ENCODE measurements at places on chromosomes 1 and 21. TPM values are rescaled to one million over a fixed set of nuclear protein-coding genes. Genes with fewer than 3 reads are reported as not detected.

- peak; percentile 31 for DNase-seq
- peaks cover 18% of the 10 kb centered on the region for H3K4me1 ChIP-seq
- no peaks in the 10 kb centered on the region for H3K27me3 ChIP-seq
- no peak overlapping the region for H3K4me3 ChIP-seq
- H3K27ac ChIP-seq: peak overlapping the region; percentile 24
Observed at GRCh38 chr1:32989160-32990050, 24.8 kb upstream of the RNF19B start.

DNA sequence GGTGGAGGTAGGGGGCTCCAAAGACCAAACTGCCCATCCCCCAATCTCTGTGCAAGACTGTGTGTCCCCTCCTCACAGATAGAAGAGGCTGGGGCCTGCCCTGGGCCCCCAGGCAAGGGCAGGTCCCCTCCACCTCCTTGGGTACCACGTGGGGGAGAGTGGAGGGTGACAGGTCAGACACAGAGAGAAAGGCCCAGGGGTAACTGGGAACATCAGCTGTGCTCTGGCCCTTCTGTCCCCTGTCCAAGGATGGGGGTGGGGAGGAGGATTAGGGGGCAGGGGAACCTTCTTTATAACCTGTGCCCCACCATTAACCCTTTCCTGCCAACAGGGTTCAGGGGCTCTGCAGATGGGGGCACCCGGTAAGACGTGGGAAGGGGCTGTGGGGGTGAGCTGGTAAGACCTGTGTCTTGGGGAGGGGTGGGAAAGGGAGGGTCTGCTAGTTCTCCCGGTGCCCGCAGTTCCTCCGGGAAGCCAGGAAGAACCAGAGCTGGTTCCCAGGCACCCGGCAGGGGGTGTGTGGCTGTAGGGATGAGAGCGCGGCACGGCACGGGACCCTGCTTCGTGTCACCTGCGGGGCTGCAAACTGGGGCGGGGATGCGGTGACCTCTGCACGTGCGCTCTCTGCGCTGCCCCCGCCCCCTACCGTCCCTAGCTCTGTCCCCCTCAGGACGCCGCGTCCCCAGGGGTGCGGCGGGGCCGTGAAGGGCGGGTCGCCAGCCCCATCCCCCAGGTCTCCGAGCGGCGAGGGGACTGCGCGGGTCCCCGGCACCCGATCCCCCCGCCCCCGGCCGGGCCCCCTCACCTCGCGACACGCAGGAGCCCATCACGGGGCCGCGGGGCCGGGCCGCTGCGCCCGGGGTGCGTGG, 601 bp downstream of the FAM131C start:
- H3K27ac ChIP-seq: no peak overlapping the region
- peaks cover 40% of the 10 kb centered on the region for H3K4me1 ChIP-seq
- DNase-seq: no peak
- H3K27me3 ChIP-seq: no peaks in the 10 kb centered on the region
- no peak overlapping the region for H3K4me3 ChIP-seq

DNA sequence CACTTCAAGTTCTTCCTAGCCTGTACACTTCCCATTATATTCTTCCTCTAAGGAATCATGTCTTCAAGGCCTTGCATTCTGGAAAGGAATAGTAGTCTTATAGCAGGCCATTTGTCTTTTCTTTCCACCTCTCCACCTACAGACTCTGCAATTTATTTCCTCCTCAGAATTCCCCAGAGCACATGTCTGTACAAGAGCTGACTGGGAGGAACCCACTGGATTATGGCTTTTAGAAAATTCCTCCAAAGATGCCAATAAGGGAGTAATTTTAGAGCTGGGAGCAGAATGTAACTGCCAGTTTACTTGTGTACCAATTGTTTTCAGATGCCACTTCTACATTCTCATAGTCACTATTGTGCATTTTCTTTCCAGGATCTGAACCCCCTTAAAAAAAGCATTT, 3.4 kb upstream of the PSMG1 start:
- no peaks in the 10 kb centered on the region for H3K36me3 ChIP-seq
- DNase-seq: no peak
- no peaks in the 10 kb centered on the region for H3K27me3 ChIP-seq
- no peak overlapping the region for H3K4me3 ChIP-seq

The PGBD2 gene
- total RNA-seq: 7.5 TPM

- H3K36me3 ChIP-seq: no peaks in the 10 kb centered on the region
- no peaks in the 10 kb centered on the region for H3K27me3 ChIP-seq
- H3K27ac ChIP-seq: no peak overlapping the region
- DNase-seq: peak; percentile 59
- no peak overlapping the region for H3K4me3 ChIP-seq
Observed at GRCh38 chr1:67618285-67619018, 66.5 kb upstream of the GADD45A start.

- H3K27me3 ChIP-seq: no peaks in the 10 kb centered on the region
- peaks cover 14% of the 10 kb centered on the region for H3K4me1 ChIP-seq
- no peak for DNase-seq
- H3K4me3 ChIP-seq: no peak overlapping the region
Observed at GRCh38 chr1:84245563-84245962, 55.9 kb upstream of the SAMD13 start.

DNA sequence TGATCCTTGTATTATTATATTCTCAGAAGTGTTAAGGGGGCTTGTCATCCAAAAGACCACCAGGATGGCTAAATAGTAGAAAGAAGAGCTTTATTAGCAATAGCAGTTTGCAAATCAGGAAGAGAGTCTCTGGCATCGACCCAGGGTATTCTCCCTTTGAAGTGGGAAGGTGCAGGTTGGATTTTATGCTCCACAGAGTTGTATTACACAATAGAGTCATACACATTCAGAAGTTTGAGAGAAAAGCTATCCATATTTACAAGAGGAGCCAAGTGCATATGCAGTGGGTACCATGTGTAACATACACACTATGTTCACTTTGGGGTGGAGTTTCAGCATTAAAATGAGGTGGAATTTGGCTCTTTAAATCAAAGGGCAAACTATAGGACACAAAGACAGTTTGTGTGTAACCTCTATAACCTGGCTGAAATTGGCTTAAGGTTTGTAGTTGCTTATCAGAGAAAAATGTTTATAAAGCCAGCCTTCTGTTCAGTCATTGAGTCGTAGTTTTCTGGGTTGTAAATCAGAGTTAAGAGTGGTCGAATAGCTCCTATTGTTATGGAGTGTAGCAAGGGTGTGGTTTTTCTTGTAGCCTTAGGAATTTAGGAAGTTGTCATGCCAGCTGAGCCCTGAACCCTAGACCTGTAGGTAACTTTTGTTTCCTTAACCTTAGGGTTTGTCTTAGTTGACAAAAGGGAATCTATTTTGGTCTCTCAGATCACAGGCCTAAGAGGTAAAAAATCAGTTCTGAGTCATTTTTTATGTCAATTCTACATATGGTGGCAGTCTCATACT, 125.3 kb downstream of the DNM3 start:
- H3K4me3 ChIP-seq: no peak overlapping the region
- no peaks in the 10 kb centered on the region for H3K36me3 ChIP-seq
- DNase-seq: no peak
- no peak overlapping the region for H3K27ac ChIP-seq

- DNase-seq: peak; percentile 75
- H3K4me3 ChIP-seq: no peak overlapping the region
- H3K4me1 ChIP-seq: peaks cover 16% of the 10 kb centered on the region
- H3K36me3 ChIP-seq: no peaks in the 10 kb centered on the region
- H3K27me3 ChIP-seq: no peaks in the 10 kb centered on the region
Observed at GRCh38 chr1:179586107-179586823, 5.4 kb upstream of the TDRD5 start.

The LCE3D gene
- total RNA-seq: not detected

DNA sequence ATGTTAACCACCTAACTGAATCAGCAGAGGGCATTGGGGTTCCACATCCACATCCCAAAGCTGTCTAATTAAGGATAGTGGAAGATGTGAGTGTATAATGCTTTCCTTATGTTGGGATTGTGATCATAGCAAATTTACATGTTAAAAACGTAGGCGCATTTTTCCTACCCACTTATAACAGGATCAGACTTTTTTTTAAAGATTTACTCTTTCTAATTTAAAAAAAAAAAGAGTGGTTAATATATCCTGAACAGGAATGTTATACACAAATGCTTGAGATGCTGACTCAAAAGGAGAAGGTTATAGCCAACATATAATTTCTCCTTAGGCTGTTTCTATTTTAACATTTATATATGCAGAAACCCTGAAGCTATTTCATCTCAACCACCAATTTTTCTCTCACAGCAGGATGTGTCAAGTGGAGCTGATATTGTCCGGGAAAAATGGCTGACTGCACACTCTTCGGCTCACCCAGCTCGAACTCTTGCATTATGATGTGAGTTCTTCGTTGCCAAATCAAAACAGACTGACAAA, 40.3 kb downstream of the RGS5 start:
- no peaks in the 10 kb centered on the region for H3K4me1 ChIP-seq
- H3K4me3 ChIP-seq: no peak overlapping the region
- no peaks in the 10 kb centered on the region for H3K27me3 ChIP-seq
- H3K27ac ChIP-seq: no peak overlapping the region
- H3K36me3 ChIP-seq: no peaks in the 10 kb centered on the region
- no peak for DNase-seq

GRCh38 chr1:207248544-207249198, 72.8 kb upstream of the CD55 start:
- H3K4me3 ChIP-seq: no peak overlapping the region
- H3K4me1 ChIP-seq: no peaks in the 10 kb centered on the region
- H3K27me3 ChIP-seq: no peaks in the 10 kb centered on the region
- H3K27ac ChIP-seq: no peak overlapping the region
- no peaks in the 10 kb centered on the region for H3K36me3 ChIP-seq

DNA sequence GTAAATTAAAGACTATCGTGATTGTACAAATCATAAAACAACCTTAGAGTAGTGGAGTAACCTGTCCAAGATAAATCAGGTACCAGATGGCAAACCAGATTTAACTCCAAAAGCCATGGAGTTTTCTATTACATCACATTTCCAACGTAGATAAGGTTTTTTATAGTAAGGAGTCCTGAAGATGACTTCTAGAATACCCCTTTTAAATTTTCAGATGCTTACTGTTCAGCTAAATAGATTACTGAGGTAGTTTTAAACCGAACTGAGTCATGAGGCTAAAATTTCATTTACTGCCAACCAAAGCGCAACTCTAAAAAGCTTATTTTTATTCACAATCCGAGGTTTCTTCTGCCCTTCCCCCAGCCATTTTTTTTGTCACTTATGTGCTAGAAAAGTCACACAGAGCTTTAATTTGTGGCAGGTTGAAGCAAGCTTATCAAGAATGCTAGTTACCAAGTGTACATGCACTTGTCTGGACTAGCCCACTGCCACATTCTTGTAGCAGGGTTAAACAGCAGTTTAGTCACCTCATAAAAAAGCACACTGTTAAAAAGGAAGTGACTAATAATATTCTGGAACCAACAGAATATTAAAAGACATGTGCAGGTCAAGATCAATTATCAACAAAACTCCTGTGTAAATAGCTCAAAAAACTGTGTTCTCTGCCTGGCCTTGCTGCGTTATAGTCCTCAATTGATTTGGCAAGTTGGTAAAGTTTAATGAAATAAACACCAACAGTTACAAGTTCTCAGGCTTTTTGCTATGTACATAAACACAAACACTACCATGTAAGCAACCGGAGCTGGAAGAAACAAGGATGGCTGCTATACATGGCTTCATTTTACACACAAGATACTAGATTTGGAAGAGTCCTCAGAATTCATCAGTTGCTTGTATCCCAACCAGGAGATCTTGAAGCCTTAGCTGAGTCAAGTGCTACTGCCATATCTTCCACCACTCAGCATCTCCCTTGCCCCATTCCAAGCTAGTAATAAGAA, 180.3 kb upstream of the DMRTA2 start:
- no peaks in the 10 kb centered on the region for H3K27me3 ChIP-seq
- H3K27ac ChIP-seq: no peak overlapping the region
- H3K4me1 ChIP-seq: no peaks in the 10 kb centered on the region

GRCh38 chr1:163450986-163451385, 129.2 kb downstream of the NUF2 start:
- H3K27ac ChIP-seq: no peak overlapping the region
- H3K4me1 ChIP-seq: no peaks in the 10 kb centered on the region
- no peaks in the 10 kb centered on the region for H3K36me3 ChIP-seq
- DNase-seq: no peak
- H3K4me3 ChIP-seq: no peak overlapping the region

DNA sequence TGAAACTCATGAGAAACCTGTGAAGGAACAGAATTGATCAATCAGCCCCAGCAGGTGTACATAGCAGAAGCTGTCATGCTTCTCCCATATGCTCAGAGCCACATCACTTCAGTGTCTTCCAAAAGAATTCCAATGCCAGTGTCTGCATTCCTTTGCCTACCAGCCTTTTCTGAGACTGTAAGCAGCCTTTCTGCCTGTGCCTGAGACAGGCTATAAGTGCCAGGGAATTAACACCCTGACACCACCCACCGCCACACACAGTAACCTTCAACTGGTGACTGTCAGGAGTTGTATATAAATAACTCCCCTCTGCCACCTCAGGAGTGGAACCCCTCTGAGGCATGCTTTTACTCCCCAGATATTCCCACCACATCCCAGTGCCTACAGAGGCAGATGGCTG, 38.1 kb upstream of the SLAMF9 start:
- H3K4me1 ChIP-seq: no peaks in the 10 kb centered on the region
- H3K27ac ChIP-seq: no peak overlapping the region
- DNase-seq: no peak
- H3K36me3 ChIP-seq: no peaks in the 10 kb centered on the region
- H3K27me3 ChIP-seq: no peaks in the 10 kb centered on the region

- H3K4me1 ChIP-seq: peaks cover 13% of the 10 kb centered on the region
- no peaks in the 10 kb centered on the region for H3K27me3 ChIP-seq
- H3K36me3 ChIP-seq: no peaks in the 10 kb centered on the region
- no peak for DNase-seq
- no peak overlapping the region for H3K27ac ChIP-seq
Observed at GRCh38 chr1:81703391-81703755, 97.4 kb upstream of the ADGRL2 start.

DNA sequence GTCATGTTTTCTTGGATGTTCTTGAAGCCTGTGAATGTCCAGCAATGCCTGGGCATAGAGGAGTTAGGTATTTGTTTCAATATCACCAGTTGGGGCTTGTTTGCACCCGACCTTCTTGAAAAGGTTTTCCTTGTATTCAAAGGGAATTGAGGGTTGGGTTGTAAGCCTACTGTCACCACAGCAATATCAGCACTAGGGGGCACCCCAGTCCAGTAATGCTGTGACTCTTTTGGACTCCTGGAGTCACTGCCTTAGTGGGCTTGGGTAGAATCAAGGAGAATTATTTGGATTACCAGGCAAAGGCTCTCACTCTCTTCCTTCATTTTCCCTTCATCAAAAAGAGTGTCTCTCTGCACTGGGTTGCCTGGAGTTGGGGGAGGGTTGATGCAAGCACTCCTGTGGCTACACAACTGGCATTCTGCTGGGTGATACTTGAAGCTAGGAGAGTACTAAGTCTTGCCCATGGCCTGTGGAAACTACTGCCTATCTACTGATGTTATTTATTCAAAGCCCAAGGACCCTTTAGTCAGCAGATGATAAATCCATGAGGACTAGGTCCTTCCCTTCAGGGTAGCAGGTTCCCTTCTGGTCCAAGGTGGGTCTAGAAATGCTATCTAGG, 34.5 kb downstream of the OR10R2 start:
- no peak overlapping the region for H3K27ac ChIP-seq
- H3K4me1 ChIP-seq: no peaks in the 10 kb centered on the region
- H3K4me3 ChIP-seq: no peak overlapping the region
- no peaks in the 10 kb centered on the region for H3K36me3 ChIP-seq
- DNase-seq: peak; percentile 14
- no peaks in the 10 kb centered on the region for H3K27me3 ChIP-seq
